ENCODE measurements at places on chromosomes 3 and 15. TPM values are rescaled to one million over a fixed set of nuclear protein-coding genes. Genes with fewer than 3 reads are reported as not detected.

The GPR171 gene
- total RNA-seq, result not detected

The BNIP2 gene
- total RNA-seq, result 89.5 TPM

DNA sequence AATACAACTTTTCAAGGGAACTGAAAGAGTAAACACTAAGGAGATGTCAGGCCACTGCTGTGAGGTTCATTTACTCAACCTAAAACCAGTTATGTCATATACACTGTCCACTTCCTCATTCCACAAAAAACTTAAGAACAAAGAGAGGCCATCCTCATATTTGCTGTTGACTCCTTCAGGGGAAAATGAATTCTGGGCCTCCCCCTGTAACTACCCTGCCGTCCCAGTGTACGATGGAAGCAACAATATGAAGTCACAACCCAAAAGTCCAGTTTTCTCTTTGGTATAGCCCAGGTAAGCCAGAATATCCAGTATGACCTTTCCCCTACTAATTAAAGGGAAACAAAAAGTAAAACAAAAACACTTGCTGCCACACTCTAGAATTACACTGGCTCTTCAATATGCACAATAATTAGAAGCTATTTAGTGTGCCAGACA is 16.2 kb downstream of the CEP152 start:
- no peak for DNase-seq

DNA sequence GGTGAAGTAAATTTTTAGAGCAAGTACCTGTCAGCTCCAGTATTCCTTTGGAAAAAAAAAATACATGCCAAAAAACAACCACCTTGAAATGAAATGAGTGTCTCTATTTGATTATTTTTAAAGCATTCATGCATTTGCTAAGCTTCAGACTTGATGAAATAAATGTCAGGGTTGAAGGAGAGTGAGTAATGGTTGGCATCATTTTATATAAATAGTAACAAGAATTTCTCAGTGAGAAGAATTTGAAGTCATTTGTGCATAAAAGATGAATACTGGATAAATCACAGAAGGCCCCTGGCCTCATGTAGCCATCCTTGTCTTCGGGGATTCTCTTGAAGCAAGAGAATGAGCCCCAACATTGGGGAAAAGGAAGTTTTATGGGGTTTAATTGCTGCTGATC is 318.4 kb downstream of the LPP start:
- no peak for DNase-seq

- peak; percentile 20 for DNase-seq
These were observed 275.1 kb downstream of the PDZRN3 start for GRCh38 chr3:73349657-73350056.

The NME9 gene
- not detected for total RNA-seq

DNA sequence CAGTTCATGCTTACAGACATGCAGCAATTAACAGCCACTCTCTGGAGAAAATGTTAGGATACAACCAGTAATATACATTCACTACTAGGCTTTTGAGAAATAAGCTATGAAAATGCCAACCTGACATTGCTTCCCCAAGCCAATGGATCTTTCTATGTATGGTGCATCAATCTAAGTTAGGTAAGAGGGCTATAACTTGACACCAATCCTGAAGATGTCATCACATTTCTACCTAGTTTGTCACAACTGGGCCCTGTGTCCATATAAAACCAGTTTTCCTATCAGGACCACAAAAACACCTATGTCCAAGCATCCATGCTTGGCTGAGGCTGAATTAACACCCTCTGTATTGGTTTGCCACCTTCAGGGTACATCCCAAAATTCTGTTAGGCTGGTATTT is 13.8 kb upstream of the GPX1 start:
- no peak for DNase-seq

Data from heart right ventricle (tissue), 16 donors.